ENCODE measurements at places on chromosomes 2 and 18.

- no peak for DNase-seq
Measured at GRCh38 chr2:14615121-14615520, 17.4 kb upstream of the LRATD1 start.

GRCh38 chr2:216559625-216560156, 61.0 kb downstream of the RPL37A start:
- no peak for DNase-seq

DNA sequence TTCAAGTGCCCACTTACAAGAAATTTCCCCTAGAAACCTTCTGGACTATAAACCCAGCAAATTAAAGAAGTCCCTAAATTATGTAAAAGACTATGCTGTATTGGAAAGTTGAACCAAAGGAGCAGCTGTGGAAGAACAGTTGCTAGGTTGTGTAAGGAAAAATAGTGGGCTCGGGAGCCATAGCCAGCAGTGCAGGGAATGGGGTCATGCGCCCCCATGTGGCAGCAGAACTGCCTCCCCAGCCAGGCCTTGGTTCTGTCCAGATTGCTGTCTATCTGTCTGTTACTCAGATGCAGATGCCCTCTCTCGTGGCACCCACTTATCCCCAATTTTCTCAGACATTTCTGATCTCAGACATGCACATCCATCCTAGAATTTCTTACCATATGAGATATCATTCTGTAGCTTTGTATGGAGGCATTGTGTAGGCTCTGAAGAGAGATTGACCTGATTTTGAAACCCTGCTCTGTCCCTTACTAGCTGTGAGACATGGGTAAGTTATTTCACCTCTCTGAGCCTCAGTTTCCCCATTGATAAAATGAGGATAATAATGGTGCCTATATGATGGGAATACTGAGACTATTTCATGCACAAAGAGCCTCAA, 258.3 kb downstream of the SS18 start:
- DNase-seq = peak; percentile 13

GRCh38 chr2:207317378-207317984, 151.7 kb upstream of the KLF7 start:
- no peak for DNase-seq

GRCh38 chr2:60109744-60110143, 443.7 kb downstream of the BCL11A start:
- DNase-seq = no peak

GRCh38 chr2:120858361-120859106, 122.9 kb downstream of the GLI2 start:
- DNase-seq = no peak

- DNase-seq = no peak
Measured at GRCh38 chr18:53551868-53552426, 672.5 kb downstream of the MBD2 start.

DNA sequence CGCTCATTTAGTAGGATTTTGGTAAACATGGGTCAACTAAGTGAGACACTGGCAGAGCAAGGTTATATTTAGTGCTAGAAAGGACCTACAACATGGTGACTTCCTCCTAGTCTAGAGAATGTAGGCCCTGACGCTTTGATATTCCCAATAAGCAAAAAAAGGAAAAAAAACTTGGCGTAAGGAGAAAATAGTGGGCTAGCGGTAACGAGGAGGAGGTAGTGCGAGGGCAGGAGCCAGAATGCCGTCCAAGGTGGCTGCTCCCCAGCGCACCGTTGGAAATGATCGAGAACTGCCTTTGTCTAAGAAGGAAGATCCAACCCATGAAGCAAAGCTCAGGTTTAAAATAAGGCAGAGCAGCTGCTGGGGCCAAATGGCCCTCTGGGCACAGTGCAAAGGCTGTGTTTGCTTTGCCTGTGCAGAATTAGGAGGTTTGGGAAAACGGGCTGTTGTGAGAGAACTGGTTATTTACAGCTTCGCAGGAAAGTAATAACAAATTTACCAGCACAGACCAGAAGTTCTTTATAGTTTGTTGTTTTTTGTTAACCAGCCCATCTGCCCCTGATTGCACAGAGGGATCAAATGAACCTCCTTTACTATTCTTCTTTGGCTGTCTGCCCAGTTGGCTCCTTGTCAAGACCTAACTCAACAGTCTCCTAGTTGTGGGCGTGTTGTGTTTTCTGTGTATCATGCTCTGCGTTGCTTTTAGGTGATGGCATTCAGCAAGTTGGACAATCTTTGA, 86.6 kb downstream of the ITGB1BP1 start:
- DNase-seq = no peak

GRCh38 chr2:68200157-68200787, 42.6 kb downstream of the PNO1 start:
- no peak for DNase-seq

DNA sequence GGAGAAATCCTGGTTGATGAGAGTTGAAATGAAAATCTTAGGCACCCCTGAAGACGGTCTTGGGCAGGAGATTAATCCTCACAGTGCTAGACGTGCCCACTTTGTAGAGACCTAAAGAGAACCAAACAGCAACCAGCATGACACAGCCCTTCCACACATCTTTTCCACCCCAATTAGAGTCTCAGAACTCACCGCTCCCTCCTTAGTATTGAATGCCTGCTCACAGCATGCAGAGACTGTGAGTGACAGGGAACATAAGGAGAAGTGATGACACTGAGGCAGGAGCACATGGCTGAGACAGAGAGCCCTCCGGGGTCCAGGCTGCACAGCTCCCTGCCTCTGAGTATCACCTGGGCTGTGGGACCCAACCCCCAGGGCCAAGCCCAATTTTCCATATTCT, 367.6 kb downstream of the EIPR1 start:
- DNase-seq = no peak

DNA sequence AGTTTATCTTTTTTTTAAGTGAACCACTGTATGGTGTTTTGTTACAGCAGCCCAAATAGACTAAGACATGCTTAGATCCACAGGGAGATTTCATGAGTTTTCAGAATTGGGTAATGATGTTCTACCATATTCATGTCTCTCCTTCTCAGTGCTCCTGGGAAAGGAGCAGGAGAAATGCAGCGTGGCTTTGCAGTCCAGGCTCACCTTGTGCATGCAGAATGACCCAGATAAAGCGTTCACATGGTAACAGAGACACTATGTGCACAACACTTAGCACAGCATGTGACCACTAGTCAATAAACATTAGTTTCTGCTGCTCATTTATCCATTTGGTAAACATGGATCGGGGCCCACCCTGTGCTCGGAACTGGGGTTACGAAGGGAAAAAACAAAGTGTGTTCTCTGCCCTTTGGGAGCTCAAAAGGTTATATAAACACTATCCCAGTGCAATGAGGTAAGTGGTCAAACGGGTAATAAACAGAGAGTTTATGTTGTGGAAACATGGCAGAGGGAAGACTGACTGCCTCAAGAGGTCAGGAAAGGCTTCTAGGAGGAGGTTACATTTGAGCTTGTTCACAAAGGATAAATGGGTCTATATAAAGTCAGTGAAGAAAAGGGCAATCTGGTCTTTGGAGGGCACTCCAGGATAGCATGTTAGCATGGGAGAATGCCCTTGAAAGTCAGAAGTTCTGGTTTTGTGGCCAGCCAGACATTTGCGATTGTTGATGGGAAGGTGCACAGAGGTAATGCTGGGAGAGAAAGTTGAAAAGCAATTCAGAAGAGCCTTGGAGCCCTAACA, 299.2 kb downstream of the TDRD15 start:
- DNase-seq = no peak

GRCh38 chr2:217929272-217929671, 73.5 kb downstream of the TNS1 start:
- DNase-seq = no peak

- no peak for DNase-seq
Measured at GRCh38 chr2:234880551-234881211, 71.1 kb upstream of the SH3BP4 start.
